IMR-90 (cell line): ENCODE measurements at places on chromosomes 1 and 21. TPM values are rescaled to one million over a fixed set of nuclear protein-coding genes. Genes with fewer than 3 reads are reported as not detected.

DNA sequence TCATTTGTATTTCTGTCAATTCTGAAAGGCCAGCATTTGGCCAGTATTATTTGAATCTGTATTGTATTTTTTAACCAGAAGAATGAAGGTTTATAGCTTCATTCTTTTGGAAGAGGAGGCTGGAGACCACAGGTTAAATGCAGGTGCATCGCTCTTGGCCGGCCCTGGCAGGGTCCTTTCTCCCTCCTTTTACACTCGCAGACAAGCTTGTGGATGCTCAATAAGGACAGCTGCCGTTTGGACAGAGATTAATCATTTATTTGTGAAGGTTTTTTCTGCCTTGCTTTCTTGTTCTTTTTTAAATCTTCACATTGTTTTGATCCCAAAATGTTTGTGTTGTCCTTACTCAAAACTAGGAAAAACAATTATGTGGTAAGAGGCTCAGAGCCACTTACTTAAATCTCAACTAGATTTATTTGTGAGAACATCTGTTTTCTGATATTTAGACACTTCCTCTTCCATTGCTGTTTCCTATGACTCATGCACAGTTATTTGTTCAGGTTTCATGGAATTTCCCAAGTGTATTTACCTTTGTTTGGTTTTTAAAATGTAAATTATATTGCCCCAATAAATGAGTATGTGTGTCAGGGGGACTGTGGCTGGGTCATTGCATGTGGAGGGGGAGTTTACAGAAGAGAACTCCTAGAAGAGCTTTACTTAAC lies 46.7 kb upstream of the LAMC2 start:
- DNase-seq, result peak; percentile 67

The STXBP3 gene
- 19.7 and 38.3 TPM in 2 replicates for total RNA-seq

The MX2 gene
- 0.54 and 0.56 TPM in 2 replicates for total RNA-seq

DNA sequence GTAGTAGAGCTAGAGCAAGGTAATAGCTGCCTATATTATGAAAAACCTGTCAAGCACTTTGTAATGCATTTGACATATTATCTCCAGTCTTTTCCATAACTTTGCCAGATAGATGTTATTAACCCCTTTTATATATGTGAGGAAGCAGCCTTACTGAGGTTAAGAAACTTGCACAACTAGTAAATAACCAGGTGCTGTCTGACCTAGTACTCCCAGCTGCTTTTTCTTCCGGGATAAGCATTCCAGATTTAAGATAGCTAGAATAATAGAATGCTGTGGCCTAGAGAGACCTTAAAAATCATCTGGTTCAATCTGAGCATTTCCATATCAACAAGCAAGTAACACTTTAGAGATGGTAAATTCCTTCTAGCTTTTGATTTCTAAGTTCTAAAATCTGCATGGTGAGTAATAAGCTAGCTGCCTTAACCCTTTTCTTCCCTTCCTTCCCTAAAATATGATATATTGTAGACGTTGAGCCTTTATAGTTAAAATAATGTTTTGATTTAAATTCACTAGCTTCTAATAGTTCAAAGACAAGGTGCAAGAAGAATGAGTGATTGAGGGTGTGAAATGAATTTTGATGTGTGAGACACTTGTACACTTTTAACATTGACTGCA lies 1.8 kb downstream of the SH3GLB1 start:
- no peak for DNase-seq

DNA sequence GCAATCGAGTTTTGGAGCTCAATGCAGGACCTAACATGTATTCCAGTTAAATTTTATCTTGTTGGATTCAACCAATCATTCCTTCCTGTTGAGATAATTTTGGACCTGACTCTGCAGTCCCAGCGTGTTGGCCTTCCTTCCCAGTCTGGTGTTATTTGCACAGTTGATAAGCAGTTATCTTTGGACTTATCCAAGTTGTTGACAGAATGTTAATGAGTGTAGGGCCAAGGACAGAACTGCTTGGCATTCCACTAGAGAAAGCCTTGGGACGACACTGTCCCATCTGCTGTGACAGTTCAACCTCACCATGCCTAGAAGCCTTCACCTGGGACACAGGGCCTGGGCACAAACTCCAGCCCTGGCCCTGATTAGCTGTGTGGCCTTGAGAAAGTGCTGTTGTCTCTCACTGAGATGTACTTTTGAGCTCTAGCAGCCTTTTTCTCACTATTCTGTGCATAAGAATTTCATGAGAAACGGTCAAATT lies 104.1 kb upstream of the SLC25A33 start:
- DNase-seq, result no peak

GRCh38 chr1:206921772-206922265 lies at the start of gene FCMR:
Gene FCMR (minus strand): TSS chr1:206921941. CDS start chr1:206921854, 87 bp downstream.
- DNase-seq, result no peak

DNA sequence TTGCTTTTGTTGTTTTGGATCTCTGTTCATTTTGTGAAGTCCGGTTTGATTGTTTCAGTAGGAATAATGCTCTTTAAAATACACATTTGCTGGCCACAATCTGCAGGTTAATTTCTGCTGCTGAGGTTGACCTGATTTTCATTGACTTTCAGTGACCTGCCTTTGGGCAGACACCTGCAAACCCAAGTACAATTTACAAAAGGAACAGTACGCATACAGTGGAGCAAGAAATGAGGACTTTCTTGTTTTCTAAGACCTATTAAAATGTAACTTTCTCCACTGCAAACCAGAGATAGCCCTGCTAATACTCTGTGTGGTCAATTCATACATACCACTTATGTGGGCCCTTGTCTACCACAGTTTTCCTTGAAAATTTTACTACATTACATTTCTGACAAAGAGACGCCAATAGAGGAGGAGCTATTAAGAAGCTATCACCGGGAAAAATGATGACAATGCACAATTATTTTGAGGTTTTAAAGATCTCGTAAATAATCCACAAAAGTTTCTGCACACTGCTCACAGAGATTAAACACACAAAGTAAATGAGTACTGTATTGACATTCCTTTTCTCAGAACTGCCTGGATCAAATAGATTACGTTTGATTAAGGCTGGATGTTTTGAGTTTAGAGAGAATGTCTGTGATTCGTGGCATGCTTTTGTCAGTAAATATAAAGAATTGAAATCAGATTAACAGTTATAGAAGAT lies 141.9 kb downstream of the SDCCAG8 start:
- no peak for DNase-seq

The C1QTNF12 gene
- 0.36 TPM in 1 of 2 replicates, not detected in the other for total RNA-seq

The SLC30A2 gene
- total RNA-seq, result not detected in 2 replicates

GRCh38 chr1:93331412-93331811 lies 14.3 kb upstream of the DR1 start:
- peak; percentile 69 for DNase-seq

GRCh38 chr1:54391450-54392209 lies 14.6 kb downstream of the SSBP3 start:
- no peak for DNase-seq

GRCh38 chr1:234368320-234369032 lies 4.8 kb upstream of the COA6 start:
- no peak for DNase-seq

DNA sequence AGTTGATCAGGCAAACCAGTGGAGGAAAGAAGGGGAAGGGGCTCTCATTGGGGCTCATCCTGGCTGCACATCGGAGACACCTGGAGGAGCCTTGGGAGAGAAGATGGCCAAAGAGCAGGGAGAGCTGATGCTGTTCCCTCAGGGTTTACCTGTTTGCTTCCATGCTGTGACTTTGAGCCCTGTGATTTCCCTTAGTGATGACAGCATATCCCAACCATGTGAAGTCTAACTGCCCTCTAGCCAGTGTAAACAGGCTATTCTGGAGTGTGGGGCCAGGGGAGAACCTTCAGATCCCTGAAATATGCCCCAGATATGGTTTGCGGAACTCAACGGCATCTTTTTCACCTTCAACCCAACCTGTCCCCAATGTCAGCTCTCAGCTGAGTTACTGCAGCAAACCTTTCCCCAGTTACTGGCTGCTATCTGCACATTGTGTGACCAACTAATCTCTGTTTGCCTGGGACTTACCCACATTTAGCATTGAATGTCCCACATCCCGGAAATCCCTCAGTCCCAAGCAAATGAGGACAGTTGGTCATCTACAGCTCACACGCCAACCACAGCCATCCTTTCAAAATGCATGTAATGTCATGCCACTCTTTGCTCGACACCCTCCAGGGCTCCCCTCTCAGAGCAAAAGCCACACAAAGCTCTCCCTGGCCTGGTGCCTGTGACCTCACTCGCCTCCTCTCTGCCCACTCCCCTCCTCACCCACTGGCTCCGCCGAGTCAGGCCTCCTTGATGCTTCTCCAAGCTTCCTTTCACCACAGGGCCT lies 242.3 kb downstream of the KCNJ6 start:
- no peak for DNase-seq

GRCh38 chr1:219304227-219305226 lies 130.8 kb downstream of the LYPLAL1 start:
- DNase-seq, result peak; percentile 67

DNA sequence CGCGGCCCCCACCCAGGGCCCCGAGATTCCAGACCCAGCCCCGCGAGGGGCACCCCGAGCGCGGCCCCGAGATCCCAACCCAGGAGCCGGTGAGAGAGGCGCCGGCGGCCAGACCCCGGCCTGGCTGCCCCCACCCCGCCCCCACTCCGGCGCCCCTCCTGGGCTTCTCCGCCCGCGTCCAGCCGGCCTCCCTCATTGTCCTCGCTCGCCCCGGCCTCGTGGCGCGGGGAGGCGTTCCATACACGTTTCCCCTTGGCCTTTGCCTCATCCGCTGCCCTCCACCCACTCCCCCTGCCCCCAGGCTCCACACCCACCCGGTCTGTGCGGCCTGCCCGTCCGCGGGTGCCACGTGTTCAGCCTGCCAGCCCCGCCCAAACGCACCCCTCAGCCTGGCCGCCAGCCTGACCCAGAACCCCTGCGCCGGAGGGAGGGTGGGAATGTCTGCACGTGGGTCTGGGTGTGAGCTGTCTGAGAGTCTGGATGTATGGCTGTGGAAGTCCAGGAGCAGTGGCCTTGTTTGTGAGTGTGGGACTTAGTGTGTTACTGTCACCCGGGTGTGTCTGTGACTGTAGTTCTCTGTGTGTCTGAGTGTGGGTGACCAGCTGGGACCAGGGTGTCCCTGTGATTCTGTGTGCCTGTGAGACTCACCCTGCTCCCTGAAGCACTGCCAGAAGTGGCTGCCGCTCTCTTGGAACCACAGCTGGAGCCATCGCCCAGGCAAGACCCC lies 681 bp downstream of the B4GALT2 start:
- DNase-seq, result peak; percentile 41

The OR14K1 gene
- not detected in 2 replicates for total RNA-seq

- DNase-seq, result no peak
Measured at GRCh38 chr1:46769028-46769740, 29.7 kb upstream of the CYP4B1 start.

The TMEM53 gene
- 2.2 and 2.7 TPM in 2 replicates for total RNA-seq

GRCh38 chr1:15229707-15230131 lies 17.3 kb upstream of the FHAD1 start:
- no peak for DNase-seq

DNA sequence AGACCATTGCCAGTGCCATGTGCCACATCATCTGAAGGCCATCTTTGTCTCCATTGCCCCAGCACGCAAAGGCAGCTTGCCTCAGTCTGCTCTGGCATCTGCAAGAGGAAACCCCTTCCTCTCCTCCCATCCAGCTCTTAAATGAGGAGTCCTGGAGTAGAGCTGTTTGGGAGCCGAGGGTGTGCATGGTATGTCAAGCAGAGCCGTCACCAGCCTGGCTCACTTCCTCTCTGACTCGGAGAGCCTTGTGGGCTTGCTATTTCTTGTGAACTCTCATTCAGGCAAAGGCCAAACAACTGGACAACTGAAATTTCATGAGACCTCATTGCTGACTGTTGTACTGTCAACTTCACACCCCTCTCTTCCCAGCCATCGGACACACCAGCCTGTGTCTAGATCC lies 143.9 kb downstream of the SIPA1L2 start:
- peak; percentile 52 for DNase-seq

DNA sequence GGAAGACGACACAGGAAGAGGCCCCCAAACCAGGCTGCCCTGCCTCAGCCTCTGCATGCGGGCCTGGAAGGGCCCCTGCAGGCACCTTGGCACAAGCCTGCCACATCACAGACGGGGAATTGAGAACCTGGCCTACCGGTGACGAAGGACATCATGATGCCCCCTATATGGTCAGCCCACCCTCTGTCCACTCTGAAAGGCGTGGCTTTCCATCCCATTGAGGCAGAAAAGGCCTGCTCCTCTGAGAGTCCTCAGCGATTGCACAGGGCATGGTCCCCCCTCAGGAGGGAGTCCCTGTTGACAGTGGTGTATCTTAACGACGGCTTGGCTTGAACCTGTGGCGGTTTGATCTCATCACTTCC lies 11.4 kb downstream of the KRTAP10-1 start:
- DNase-seq, result no peak

DNA sequence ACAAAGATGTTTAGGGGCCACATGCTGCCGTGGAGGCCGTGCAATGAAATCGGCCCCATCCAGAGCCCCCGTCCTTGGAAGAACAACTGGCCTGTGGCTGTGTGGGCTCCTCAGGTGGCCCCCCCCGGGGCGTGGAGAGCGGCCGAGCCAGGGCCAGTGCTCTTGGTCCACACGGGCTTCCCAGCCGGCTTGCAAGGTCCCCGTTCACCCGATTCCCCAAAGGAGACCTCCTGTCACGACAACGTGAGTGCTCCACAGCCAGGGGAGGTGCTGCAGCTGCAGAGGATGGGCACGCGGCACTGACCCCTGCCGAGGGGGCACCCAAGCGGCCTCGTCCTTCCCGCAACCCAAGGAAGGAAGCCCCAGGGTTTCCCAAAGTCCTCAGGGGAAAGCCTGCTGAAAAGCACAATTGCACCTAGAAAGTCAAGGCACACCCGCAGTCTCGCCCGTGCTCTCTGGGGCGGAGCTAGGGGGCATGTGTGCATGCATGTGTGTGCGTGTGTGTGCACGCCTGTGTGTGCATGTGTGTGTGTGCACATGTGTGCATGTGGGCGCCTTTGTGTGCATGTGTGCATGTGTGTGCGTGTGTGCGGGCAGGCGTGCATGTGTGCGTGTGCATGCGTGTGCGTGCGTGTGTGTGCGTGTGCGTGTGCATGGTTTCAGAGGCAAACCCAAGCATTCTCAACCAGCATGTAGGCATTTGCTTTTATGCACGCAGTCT lies 48.2 kb downstream of the SLX9 start:
- no peak for DNase-seq

GRCh38 chr1:10727751-10728232 lies 68.7 kb downstream of the CASZ1 start:
- DNase-seq, result no peak

GRCh38 chr1:225460737-225461532 lies 33.1 kb upstream of the LBR start:
- no peak for DNase-seq

The CELA2B gene
- total RNA-seq, result not detected in 2 replicates

The SPRR2D gene
- not detected in 2 replicates for total RNA-seq

The IVL gene
- total RNA-seq, result not detected in 2 replicates

The SSX2IP gene
- 13.4 and 22.8 TPM in 2 replicates for total RNA-seq

- DNase-seq, result peak; percentile 40
Measured at GRCh38 chr1:7539769-7540175, 231.3 kb upstream of the VAMP3 start.

The GBP3 gene
- total RNA-seq, result 42.5 and 50.0 TPM in 2 replicates

DNA sequence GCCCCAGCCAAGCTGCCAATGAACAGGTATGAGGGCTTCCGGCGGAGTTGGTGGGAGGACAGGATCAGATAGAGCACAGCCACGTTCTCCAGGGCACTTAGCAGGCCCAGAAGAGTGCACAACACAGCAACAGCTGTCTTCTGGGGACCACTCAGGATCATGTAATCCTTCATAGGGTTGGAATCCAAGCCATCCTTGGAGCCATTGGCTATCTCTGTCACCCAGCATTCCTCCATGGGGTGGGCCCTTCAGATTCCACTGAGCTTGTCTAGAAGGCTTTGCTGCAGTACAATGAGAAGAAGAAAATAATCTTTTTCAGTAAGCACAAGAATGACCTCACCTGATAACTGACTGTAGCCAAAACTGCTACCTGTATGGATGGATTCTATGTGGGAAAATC lies 7.3 kb upstream of the FUCA1 start:
- DNase-seq, result no peak
